ENCODE measurements at places on chromosomes 1 and 21.

GRCh38 chr1:217078078-217078690 is 355.0 kb upstream of the ESRRG start:
- DNase-seq: no peak

DNA sequence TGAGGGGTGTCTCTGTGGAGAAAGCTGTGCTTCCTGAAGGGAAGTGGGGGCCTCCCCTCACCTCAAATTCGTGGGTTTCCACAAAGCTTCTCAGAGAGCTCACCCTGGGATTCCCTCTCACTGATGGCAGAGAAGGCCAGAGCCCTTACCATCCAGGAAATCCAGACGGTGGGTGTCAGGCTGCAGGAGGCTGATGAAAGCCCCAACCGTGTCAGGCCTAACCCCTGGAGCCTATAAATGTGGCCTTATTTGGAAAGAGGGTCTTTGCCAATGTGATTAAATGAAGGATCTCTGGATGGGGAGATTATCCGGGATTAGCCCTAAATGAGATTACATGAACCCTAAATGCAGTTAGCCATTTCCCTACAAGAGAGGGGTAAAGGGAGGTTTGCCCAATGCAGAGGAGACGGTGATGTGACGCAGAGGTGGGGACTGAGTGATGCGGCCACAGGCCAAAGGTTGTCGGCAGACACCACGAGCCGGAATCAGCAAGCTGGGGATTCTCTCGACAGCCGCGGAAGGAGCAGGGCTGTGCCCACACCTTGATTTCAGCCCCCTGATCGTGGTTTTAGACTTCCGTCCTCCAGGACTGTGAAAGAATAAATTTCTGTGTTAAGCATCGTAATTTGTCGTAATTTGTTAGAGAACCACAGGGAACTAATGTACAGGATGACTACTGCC is 82.6 kb downstream of the TOMM20 start:
- no peak for DNase-seq

DNA sequence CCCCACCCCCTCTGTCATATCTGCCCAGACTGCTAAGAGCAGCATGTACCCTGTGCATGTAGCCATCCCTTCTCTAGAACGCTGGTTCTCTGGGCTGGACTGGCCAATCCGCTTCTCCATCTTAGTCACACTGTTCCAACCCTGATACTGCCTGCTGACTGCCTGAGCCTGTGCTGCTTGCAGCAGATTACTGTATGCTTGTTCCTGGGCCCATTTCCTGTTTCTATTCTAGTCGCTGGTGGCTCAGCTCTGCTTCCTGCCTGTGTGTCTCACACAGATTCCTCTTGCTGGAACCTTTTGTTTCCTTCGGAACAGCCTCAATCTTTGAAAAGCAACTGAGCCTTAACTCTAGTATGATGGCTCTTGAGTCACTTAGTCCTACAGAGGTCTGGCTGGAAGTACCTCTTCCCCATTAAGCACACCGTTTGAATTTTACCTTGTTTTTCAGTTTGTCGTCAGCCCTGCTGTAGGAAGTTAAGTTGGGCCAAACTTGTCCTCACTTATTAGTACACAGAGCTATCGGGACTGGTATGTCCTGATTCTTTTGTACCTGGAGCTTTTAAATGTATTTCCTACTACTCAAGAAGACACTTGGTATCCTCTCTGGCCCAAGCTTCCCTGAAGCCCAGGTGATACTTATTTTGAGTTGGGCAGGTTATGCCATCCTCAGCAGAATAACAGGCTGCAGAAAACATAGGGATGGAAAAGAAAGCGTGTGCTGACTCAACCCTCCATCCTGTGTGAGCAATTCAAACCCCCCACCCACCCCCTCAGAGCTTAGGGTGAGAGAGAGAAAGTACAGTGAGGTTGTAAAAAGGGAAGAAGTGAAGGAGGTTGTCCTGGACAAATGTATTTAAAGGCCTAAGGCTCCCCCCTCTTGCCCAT is 43.4 kb upstream of the PIGV start:
- peak; percentile 89 for DNase-seq

GRCh38 chr1:204733869-204734596 is 48.5 kb upstream of the LRRN2 start:
- DNase-seq: no peak

GRCh38 chr1:64933296-64934070 is 32.9 kb downstream of the JAK1 start:
- DNase-seq: peak; percentile 92

DNA sequence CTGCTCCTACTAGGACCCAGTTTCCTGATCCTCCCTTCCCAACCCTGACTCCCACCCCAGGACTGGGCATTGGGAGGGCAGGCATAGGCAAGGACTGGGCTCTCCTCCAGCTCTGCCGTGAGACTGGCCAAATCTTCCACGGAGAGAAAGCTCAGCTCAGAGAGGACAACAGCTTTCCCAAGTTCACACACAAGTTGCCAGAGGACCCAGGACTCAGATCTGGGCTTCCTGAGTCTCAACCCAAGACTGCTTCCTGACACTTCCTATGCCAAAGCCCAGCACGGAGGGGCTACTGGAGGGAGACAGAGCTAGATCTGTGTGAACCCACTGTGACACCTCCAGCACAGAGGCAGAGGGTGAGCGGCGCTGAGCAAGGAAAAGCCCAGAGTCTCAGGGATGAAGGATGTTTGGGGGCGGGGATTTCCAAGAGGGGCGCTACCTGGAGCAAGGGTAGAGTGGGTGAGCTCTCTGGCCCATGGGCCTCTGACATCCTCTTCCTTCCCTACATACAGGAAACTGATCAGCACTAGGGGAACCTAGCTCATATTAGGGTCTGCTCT is 7.1 kb downstream of the PDZK1IP1 start:
- no peak for DNase-seq

- no peak for DNase-seq
Observed at GRCh38 chr21:41851090-41851790, 27.9 kb downstream of the PRDM15 start.

DNA sequence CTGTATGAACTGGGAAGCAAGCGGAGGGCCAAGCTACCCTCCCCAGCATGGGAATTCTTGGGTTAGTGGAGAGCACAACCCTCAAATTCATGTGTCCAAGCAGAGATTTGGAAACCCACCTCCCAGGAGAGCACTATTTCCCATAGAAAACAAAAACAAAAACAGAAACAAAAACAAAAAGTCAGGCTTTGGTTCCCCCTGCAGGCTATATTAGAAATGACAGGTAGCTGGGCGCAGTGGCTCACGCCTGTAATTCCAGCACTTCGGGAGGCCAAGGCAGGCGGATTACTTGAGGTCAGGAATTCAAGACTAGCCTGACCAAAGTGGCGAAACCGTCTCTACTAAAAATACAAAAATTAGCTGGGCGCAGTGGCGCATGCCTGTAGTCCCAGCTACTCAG is 10.8 kb downstream of the MINDY1 start:
- DNase-seq: no peak

DNA sequence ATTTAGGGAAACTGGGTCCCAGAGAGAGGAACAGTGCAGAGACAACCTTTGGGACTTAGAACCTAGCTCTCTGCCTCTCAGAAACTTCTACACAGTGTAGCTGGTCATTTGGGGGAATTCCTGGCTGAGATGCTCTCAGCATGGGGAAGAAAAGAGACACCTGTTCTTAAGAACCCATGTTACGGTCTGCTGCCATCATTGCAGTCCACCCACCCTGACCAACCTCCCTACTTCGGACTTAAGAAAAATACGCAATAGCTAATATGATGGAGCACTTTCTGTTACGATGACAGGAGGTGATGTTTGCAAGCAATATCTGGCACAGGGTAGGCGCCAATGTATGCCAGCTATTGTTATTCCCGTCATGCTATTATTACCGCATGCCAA is 177.9 kb downstream of the IGSF21 start:
- DNase-seq: no peak

GRCh38 chr1:151545542-151545941 is 5.4 kb downstream of the TUFT1 start:
- DNase-seq: no peak

- DNase-seq: peak; percentile 36
Observed at GRCh38 chr1:31984419-31985347, 29.0 kb upstream of the KHDRBS1 start.

- no peak for DNase-seq
Observed at GRCh38 chr21:42272109-42272962, 42.9 kb downstream of the TFF3 start.

DNA sequence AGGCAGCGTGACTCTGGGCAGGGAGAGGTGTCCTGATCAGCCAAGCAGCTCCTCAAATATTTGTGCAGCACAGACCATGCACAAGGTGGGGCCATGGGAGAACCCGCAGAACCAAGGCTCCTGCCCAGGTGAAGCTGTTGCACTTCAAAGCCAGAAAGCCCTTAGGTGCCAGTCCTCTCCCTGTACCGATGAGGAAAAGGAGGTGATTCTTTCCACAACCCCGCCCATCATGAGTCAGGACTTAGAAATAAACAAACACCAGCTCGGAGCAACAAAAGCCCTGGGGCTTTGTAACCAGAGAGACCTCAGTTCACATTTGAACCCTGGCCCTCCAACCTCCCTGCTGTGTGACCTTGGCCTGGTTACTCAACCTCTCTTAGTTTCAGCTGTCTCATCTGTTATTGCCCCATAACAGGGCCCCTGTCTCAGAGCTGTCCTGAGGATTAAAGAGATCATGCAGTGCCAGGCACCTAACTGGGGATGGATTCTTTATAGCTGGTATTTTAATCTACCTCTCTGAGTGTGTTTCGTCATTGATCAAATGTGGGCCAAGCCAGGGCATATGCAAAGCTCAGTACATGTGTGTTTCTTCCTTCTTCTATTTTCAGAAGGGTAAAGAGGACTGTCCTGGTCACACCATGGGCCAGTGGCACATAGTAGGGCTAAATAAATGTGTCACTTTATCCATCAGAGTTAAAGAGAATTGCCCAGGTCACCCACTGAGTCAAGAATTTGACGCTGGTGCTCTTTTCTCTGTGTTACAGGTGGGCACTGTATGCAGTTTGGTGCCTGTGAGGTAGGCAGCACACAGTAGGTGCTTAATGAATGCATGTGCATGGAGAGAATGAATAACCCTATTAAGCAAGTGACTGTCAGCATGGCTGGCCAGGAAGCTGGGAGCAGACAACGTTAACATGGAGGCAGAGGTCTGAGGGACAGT is 1.4 kb downstream of the LDLRAD1 start:
- DNase-seq: no peak

DNA sequence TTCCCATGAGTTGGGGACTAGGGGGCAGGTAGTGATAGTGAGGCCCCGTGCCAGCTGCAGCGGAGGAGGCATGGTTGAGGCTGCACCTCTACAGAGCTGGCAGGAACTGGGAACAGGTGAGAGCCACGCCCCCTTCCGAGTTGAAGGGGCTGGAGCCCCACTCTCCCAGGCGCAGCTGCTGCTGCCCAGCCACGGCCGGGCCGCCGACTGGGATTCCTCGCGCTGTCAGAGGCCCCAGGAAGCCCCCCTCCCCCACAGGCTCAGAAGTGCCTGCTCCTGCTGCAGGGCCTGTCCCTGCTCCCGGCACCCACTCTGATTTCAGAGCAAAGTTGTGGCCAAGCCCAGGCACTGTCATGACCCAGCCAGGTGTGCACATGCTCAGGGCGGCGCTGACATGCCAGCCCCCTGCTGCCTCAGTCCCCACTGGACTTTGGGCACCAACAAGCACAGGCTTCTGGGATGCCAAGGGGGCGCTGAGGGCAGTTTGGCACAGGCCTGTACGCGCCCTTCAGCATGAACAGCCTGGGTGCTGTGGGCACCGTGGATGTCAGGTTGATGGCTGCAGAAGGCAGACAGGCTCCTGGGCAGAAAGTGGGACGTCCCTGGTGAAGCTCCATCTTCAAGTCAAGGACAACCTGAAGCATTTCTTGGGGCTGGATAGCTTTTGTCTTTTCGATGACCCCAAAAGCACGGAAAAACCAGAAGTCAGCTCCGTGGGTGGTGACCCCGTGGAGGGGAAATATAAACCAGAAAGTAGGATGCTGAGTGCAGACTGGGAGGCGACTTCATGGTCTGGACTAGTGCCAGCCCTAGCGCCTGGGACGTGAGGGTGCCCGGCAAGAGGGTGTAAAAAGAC is 121.5 kb downstream of the SIM2 start:
- no peak for DNase-seq

GRCh38 chr1:56098946-56099345 is 480.4 kb downstream of the PLPP3 start:
- peak; percentile 100 for DNase-seq

- DNase-seq: no peak
Observed at GRCh38 chr1:156492013-156492590, 8.5 kb downstream of the MEF2D start.

GRCh38 chr1:235331401-235331800 is 3.0 kb downstream of the GGPS1 start:
- no peak for DNase-seq

- no peak for DNase-seq
Observed at GRCh38 chr1:64906447-64906846, 59.9 kb downstream of the JAK1 start.

- DNase-seq: no peak
Observed at GRCh38 chr1:4215391-4215790, 315.3 kb upstream of the C1orf174 start.

- DNase-seq: no peak
Observed at GRCh38 chr1:6470132-6471085, 4.4 kb upstream of the TNFRSF25 start.

DNA sequence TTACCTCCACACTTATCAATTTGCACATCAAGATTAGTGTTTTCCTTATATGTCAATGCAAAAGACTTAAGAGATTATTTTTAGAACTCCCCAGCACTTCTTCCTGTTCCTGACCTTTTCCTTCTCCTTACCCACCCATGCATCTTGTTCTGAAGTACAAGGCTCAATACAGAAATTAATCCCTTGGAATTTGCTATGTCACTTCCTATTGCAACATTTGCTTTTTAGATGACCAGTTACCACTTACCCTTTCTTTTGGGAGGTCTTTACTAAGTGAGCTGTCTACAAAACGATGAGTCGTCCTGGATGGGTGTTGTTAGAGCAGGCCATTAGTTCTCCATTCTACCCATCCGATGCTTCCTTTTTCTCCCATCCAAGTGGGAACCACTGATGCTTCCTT is 221.2 kb downstream of the FMN2 start:
- DNase-seq: peak; percentile 91

GRCh38 chr21:33360281-33360680 is 35.5 kb downstream of the IFNAR1 start:
- DNase-seq: peak; percentile 51

- peak; percentile 99 for DNase-seq
Observed at GRCh38 chr21:44962403-44962966, 22.7 kb downstream of the SLX9 start.
